ENCODE measurements at places on chromosomes 6 and 20. TPM values are rescaled to one million over a fixed set of nuclear protein-coding genes. Genes with fewer than 3 reads are reported as not detected.

The RFX6 gene
- total RNA-seq = not detected

The MYLK2 gene
- 0.21 TPM for total RNA-seq

- peak; percentile 46 for DNase-seq
Observed at GRCh38 chr6:109449064-109449794, 6.3 kb downstream of the MICAL1 start.

DNA sequence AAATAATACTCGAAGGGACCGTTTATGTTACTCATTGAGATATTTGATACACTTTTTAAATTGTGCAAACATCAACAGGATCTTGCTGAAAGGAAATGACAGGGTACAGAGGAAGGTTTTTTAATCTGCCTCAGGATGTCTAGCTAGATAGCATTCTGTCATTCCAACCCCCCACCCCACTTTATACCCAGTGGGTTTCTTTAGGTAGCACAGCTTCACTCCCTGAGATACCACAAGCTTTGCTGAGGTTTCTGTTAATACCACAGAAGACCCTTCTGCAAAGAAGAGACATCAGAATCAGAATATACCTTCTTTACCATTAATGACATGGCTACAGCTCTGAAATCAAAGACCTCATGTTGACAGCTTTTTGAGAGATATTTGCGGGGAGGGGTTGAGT lies 1.3 kb downstream of the PHACTR2 start:
- DNase-seq = no peak
